PC-3 (cell line): ENCODE measurements at places on chromosomes 3 and 15.
A peak's percentile ranks its signal among the peaks of the same experiment; 100 is the strongest.

DNA sequence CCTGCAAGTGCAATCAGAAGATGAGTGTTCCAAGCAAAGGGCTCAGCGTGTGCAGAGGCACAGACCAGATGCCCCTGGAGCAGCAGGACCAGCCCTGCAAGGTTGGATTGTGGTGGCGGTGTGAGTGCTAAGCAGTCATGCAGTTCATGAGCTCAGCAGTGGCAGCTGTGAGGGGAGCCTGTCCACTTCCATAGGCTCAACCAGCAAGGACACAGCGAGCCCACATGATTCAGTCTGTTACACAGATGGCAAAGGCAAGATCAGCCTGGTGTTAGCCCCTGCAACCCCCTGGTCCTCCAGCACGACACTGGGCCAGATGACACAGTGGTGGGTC lies 95.9 kb upstream of the PRR23E start:
- no peak overlapping the region for H3K27ac ChIP-seq
- no peak overlapping the region for H3K4me3 ChIP-seq
- H3K27me3 ChIP-seq: no peaks in the 10 kb centered on the region
- no peak for DNase-seq
- H3K4me1 ChIP-seq: no peaks in the 10 kb centered on the region
- no peaks in the 10 kb centered on the region for H3K36me3 ChIP-seq

DNA sequence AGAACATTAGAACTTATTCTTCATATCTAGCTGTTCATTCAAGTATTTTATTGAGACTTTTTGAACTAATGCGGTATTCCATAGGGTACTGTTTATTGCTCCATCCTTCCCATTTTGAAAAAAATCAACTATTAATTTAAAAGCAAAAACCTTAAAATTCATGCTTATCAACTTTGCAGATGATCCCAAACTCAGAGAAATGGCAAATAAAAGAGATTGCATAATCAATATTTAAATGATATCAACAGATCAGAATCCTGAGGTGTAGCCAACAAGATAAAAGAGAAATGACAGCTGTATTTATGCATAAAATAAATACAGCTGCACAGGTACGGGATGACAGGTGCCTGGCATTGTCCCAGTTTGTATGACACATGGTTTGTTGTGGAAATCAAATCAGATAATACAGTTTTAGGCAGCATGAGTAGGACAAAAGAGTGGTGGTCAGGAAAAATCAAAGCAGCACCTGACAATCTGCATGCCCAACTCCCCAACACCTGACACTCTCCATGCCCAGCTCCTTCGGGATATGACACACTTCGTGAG lies 42.4 kb upstream of the CMTM8 start:
- peak; percentile 86 for DNase-seq
- H3K27ac ChIP-seq: no peak overlapping the region
- no peaks in the 10 kb centered on the region for H3K27me3 ChIP-seq
- H3K4me1 ChIP-seq: peaks cover 6% of the 10 kb centered on the region; the same call in 1 of the 2 replicates
- H3K4me3 ChIP-seq: no peak overlapping the region

DNA sequence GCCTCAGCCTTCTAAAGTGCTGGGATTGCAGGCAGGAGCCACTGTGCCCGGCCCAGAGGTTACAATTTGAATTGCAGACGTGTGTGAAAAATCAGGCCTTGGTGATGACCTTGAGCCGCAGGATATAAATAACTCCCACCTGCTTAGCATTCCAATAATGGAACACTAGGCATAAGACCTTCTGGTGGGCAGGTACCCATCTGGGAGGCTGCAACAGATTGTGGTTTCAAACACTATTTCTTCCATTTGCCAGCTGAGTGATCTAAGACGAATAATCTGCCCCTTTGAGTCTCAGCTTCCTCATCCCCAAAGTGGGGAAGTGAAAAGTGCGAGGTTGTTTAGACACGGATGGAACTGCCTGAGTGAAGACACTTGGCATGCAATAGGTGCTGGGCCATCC lies 47.7 kb upstream of the HERC1 start:
- H3K4me1 ChIP-seq: no peaks in the 10 kb centered on the region
- no peaks in the 10 kb centered on the region for H3K36me3 ChIP-seq
- no peaks in the 10 kb centered on the region for H3K27me3 ChIP-seq
- H3K4me3 ChIP-seq: no peak overlapping the region

DNA sequence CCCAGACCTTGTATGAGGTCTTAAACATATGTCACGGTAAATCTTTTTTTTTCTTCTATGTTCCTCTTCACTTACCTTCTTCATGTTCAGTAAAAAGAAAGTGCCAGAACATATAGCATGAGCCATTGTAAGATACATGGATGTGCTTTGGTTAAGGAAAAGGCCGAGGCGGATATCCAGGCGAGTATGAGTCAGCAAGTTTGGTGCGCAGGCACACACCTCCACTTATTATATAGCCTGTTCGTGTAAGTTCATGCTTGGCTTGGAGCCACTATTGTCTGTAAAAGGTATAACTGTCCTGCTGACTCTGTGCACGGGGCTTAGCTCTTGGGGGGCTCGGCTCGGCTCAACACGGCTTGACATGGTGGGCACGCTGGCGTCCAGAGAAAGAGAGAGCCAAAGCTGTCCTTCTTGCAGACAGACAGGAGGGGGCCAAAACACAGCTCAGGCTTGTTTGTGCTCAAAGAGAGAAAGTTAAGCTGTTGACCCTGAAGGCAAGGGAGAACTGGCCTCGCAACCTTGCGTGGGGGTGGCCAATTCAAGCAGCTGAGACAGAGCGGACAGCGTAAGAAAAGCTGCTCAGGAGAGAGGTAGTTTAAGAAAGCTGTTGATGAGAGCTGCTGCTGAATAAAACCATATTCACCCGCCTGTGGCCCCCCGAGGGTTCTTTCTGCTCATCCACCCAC lies 251.2 kb downstream of the SLC9A9 start:
- H3K4me3 ChIP-seq: no peak overlapping the region
- H3K27ac ChIP-seq: no peak overlapping the region
- no peaks in the 10 kb centered on the region for H3K36me3 ChIP-seq
- H3K27me3 ChIP-seq: no peaks in the 10 kb centered on the region
- H3K4me1 ChIP-seq: no peaks in the 10 kb centered on the region

DNA sequence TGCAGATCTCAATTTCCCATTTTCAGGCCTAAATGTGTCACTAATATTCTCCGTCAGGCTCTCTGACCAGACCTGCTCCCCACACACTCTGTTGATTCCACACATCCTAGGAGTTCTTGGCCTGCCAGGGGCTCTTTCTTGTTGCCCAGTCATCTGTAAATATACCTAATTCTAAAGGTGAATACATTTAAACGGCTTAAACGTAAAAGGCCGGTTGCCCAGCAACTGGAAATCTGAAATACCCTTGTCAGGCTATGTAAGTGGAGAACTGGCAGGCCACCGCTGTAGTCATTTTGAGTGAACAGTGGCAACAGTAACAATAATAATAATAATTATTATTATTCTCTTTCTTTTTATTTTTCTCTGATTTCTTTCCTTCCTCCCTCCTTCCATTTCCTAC lies 302.7 kb downstream of the AGBL1 start:
- no peak overlapping the region for H3K27ac ChIP-seq
- H3K4me1 ChIP-seq: no peaks in the 10 kb centered on the region
- no peak overlapping the region for H3K4me3 ChIP-seq
- no peaks in the 10 kb centered on the region for H3K27me3 ChIP-seq
- DNase-seq: no peak

DNA sequence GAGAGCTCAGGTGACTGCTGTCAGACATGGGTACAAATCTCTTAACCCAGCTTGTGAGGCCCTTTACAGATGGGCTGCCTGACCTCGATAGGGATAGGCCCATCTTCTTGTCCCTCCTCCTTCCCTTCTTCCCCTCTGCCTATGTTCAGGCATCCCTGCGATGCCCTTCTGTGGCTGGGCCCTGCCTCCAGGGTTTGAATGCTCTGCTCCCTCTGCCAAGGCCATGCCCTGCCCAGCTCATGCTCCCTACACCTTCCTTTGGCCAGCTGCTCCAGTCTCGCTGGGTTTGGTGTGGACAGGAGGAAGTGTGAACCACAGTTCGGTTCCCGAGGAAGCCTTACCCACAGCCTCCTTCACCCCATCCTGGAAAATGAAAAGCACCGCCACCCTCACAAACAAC lies 4.3 kb downstream of the FYCO1 start:
- H3K27me3 ChIP-seq: no peaks in the 10 kb centered on the region
- no peaks in the 10 kb centered on the region for H3K36me3 ChIP-seq
- no peak for DNase-seq
- peaks cover 53% of the 10 kb centered on the region for H3K4me1 ChIP-seq
- H3K27ac ChIP-seq: no peak overlapping the region
- H3K4me3 ChIP-seq: no peak overlapping the region

DNA sequence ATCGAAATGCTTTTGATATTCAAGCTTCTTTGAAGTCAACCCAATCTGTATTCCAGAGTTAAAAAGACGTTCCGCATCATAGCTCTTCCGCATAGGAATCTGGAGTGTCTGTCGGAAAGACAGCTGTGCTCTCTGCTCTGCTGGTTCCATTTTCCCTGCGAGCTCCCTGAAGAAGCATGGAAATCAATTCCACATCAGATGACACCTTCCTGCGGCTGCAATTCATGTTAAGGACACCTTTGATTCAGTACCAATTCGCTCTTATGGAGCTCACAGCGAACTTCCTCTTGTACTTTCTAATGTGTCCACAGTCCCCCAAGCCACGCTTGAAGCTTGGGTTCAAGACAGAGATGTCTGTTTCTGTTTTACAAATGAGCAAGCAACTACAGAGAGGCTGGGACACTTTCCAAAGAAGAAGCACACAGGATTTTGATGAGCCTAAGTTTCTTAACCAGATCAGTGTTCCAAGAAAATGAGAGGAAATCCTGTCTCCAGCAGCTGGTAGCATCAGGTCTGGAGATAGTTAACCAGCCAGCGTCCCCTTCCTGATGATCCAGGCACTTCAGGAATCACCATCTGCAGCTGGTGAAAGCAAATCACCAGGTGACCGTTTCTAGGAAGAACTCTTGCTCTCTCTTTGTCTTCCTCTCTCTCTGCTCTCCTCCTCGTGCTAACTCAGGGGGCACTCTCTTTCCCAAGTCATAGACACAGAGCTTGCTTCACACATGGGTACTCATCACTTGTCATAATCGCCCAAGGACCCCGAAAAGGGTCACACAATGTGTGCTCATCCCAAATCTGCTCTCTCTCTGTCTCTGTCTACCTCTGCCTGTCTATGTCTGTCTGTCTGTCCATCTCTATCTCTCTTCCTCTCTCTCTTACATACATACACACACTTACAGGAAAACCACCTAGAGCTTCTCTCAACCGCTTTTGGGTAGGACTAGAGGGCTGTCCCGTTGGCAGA lies 281.8 kb downstream of the FAM43A start:
- H3K4me1 ChIP-seq: no peaks in the 10 kb centered on the region
- DNase-seq: no peak
- H3K27ac ChIP-seq: no peak overlapping the region
- no peak overlapping the region for H3K4me3 ChIP-seq
- no peaks in the 10 kb centered on the region for H3K36me3 ChIP-seq

- peaks cover under 1% of the 10 kb centered on the region; the same call in 1 of the 2 replicates for H3K4me1 ChIP-seq
- no peak for DNase-seq
- H3K36me3 ChIP-seq: no peaks in the 10 kb centered on the region
- H3K27me3 ChIP-seq: no peaks in the 10 kb centered on the region
- H3K27ac ChIP-seq: no peak overlapping the region
These were observed 108.9 kb upstream of the UBE2E1 start for GRCh38 chr3:23696842-23697241.

- no peaks in the 10 kb centered on the region for H3K36me3 ChIP-seq
- no peak for DNase-seq
- no peak overlapping the region for H3K4me3 ChIP-seq
- no peak overlapping the region for H3K27ac ChIP-seq
These were observed 3.7 kb downstream of the TRANK1 start for GRCh38 chr3:36941162-36941561.

DNA sequence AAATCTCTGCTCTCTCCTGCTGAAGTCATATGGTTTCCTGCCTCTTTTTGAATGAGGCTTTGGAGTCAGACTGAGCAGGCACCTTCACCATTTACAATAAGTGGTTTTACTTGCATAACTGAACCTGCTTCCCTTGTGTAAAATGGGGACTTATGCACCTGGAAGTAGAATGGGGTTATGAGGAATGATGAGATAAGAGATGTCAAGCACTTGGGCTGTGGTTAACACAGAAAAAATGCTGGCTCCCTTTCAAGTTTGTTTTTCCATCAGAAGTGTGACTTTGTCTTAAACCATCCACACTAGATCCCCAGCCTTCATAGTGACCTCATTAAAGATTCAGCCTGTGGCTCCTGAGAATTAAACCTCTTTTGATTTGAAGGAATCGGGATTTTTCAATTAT lies 5.2 kb downstream of the EXOSC7 start:
- H3K4me1 ChIP-seq: peaks cover 61% of the 10 kb centered on the region
- no peak overlapping the region for H3K27ac ChIP-seq
- no peak overlapping the region for H3K4me3 ChIP-seq
- H3K27me3 ChIP-seq: no peaks in the 10 kb centered on the region
- peak; percentile 56 for DNase-seq
- peaks cover 4% of the 10 kb centered on the region; the same call in 1 of the 2 replicates for H3K36me3 ChIP-seq

GRCh38 chr3:114444216-114444615 lies 150.4 kb downstream of the TIGIT start:
- no peaks in the 10 kb centered on the region for H3K36me3 ChIP-seq
- no peak for DNase-seq
- H3K4me1 ChIP-seq: no peaks in the 10 kb centered on the region
- H3K27ac ChIP-seq: no peak overlapping the region
- peaks cover 8% of the 10 kb centered on the region; the same call in 1 of the 2 replicates for H3K27me3 ChIP-seq
- H3K4me3 ChIP-seq: no peak overlapping the region

DNA sequence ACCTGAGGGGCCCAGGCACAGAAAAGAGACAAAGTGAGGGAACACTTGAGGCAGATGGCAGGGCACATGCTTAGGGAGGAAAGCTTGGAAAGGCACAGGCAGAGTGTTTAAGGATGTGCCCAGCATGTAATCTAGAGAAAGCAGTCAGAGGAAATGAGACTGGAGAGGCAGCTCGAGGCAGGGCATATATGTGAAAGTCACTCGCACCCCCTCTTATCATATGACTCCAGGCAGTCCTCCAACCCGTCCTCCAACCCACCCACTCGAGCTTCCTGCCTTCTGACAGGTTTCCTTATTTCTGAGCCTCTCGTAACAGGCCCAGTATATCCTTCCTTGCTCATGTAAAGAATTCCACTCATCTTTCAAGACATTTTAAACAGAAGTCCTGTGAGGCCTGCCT lies 294.0 kb downstream of the SOX2 start:
- no peak overlapping the region for H3K4me3 ChIP-seq
- H3K36me3 ChIP-seq: no peaks in the 10 kb centered on the region
- H3K4me1 ChIP-seq: no peaks in the 10 kb centered on the region
- no peak for DNase-seq
- peaks cover 91% of the 10 kb centered on the region for H3K27me3 ChIP-seq

- H3K27me3 ChIP-seq: no peaks in the 10 kb centered on the region
- no peaks in the 10 kb centered on the region for H3K4me1 ChIP-seq
- DNase-seq: no peak
- H3K4me3 ChIP-seq: no peak overlapping the region
- no peak overlapping the region for H3K27ac ChIP-seq
These were observed 800.6 kb upstream of the CFAP20DC start for GRCh38 chr3:59850417-59850816.

GRCh38 chr3:17990390-17990789 lies 248.0 kb upstream of the TBC1D5 start:
- DNase-seq: no peak
- no peak overlapping the region for H3K4me3 ChIP-seq
- no peaks in the 10 kb centered on the region for H3K36me3 ChIP-seq
- H3K4me1 ChIP-seq: no peaks in the 10 kb centered on the region; the same call in 1 of the 2 replicates
- no peaks in the 10 kb centered on the region for H3K27me3 ChIP-seq
- no peak overlapping the region for H3K27ac ChIP-seq
